Right renal cortex interstitium (tissue), 3 donors: ENCODE measurements at places on chromosomes 12 and 14. TPM values are rescaled to one million over a fixed set of nuclear protein-coding genes. Genes with fewer than 3 reads are reported as not detected.

ZDHHC22 gene
- 0.35 TPM for polyA plus RNA-seq

KRT6C gene
- polyA plus RNA-seq, result not detected

GRCh38 chr12:57430112-57430930 lies 522 bp downstream of the R3HDM2 start:
- DNase-seq, result no peak

GRCh38 chr12:66662179-66662578 lies 16.7 kb downstream of the GRIP1 start:
- no peak for DNase-seq

DNA sequence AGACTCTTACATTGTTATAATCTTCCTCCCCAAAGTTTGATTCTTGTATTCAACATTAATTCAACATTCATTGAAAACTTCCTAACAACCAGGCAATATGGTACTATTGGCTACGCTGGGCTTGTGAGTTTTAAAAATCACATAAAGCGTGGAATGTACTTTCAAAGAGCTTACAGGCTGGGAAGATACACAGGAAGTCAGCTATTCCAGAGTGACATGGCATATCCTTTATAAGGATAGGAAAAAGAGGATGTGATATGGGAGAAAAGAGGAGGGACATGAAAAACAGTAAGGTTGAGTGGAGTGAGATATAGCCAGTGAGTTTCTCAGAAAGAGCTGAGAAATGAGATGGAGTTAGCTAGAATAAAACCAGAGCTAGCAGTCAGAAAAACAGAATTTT lies 103.6 kb upstream of the ATF7IP start:
- no peak for DNase-seq
